NCI-H345 (cell line): ENCODE measurements at places on chromosomes 12 and 14.

DNA sequence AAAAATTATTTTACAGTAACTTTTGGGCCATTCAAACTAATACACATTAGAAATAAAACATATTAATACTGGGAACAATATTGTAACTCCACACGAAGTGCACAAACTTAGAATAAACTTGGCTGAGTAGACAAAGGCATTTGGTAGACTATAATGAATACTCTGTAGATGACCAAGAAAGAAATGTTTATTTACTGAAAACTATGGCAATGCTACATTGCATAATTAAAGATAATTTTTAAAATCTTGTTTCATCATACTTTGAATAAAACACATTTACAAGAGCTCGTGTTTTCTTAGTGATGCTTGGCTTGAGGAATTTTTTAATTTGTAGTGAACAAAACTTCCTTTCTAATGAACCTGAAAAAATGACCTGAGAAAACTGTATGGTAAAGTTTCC lies 21.3 kb downstream of the RERG start:
- no peak for DNase-seq

DNA sequence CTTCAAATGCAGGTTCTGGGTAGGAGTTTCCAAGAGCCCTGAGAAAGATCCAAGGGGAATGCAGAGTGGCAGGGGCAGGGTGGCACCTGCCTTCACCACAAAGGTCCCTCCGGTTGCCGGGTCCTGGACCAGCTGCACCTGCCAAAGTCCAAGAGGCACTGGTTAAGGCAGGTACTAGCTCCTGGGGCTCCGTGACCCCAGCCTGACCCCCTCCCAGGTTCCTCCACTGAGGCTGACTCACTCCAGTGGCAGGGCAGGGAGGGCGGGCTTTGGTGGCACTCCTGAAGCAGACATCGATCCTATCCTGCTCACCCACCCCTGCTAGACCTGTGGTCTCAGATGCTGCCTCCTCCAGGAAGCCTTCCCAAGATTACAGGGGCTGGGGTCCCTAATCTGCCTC lies 11.4 kb downstream of the RPS6KL1 start:
- DNase-seq = no peak

- DNase-seq = no peak
Observed at GRCh38 chr12:43098071-43098470, 453.9 kb downstream of the ADAMTS20 start.

DNA sequence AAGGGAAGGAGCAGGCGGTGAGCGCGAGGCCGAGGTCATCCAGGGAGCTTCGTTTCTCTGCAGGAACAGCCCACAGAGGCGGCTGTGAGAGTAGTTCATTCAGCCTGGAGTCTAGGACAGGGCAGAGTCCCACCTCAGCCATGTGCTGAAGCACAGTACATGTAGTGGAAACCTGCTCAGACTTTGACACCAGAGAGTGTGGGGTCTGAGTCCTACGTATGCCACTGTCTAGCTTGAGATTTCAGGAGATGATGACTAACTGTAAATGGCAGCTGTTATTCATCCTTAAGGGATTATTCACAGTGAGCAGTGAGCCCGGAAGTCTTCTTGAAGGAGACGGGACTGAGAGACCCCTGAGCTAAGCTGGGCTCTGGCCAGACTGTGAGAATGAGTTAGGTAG lies 938 bp upstream of the SLC6A13 start:
- DNase-seq = no peak

DNA sequence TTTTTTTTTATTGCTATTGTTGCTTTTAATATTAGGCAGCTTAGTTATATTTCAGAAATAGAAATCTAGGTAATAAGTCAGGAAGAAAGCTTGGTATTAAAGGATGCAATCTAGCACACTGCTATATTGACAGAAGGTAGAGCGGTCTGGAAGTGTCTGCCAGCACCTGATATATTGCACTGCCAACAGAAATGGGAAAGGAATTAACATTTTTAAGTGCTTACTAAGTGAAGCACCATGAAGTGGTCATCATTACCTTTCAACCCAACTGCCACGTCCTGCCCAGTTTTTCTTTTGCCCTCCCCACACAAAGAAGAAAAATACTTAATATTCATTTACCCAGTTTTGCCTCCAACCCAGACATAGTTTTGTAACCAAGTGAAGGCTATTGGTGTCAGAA lies 163.5 kb downstream of the KITLG start:
- peak; percentile 7 for DNase-seq

GRCh38 chr14:24102357-24103048 lies 8.4 kb downstream of the PCK2 start:
- DNase-seq = no peak

DNA sequence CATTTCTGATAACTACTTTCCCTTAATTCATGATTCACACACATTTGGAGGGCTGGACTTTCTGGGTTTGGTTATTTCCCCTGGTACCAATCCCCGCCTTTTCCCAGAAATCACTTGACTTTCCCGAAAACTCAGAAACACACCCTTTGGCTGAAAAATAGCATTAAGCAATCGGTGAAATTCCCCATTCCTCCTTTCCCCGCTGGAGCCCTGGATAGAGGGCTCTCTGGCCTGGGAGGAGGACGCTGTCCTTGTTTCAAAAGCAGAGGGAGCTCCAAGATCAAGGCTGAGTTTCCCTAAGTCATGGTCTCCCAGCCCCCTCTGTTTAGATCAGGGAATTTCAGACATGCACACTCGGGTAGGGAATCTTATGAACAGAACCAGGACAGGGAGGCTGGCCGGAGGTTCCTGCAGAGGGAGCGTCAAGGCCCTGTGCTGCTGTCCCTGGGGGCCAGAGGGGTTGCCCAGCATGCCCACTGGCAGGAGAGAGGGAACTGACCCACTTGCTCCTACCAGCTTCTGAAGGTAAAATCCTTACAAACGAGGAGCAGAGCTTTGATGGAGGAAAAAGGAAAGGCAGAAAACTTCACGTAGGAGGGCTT lies at the start of gene C1S:
Gene C1S, plus strand, starts transcription at position 366 of the 602 bp plus-strand sequence. CDS start 1,195 bp downstream, outside the sequence.
- DNase-seq = no peak

- no peak for DNase-seq
Observed at GRCh38 chr14:75283833-75284563, 5.4 kb downstream of the FOS start.

DNA sequence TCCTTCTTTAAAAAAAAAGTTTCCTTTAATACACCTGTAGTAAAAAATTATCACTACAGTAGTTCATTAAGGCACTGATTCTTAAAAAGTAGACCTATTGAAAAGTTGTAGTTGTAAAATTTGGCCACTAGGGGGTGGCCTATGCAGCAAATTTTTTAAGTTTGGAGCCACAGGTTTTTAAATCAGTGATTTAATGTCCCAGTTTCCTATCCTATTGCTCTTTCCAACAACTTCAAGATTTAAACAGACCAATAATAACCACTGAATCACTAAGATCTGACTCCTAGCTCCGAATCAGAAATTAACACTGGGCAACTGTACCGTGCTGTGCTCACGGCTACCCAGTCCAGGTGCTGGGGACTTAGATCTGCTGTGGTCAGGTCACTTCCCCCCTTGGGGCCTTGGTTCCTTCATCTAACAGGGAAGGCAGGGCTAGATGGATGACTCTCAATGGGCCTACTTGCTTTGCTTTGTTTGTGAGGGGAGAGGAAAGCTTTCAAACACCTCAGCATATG lies 279.3 kb downstream of the MED13L start:
- peak; percentile 16 for DNase-seq

GRCh38 chr14:58464652-58465051 lies 37.1 kb downstream of the KIAA0586 start:
- no peak for DNase-seq

DNA sequence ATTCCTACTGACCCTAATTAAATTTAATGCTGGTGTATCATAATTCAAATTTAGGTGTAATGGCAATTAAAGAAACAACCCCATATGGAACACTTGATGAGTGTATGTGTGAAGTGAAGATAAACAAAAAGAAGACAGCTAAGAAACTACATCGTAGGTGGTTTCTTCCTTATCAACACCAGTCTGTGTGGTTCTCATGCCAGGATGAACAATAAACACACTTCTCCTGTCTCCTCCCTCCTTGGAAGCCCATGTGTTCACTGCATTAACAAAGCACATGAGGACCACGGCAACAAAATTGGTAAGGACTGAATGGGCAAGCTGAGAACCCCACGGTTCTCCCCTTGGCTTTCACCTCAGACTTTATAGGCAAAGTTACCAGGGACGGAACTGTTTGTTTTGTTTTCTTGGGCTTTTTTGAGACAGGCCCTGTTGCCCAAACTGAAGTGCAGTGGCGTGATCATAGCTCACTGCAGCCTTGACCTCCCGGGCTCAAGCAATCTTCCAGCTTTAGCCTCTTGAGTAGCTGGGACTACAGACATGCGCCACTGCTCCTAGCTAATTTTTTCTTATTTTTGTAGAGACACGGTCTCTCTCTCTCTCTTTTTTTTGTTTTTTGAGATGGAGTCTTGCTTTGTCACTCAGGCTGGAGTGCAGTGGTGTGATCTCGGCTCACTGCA lies 71.0 kb downstream of the TRAFD1 start:
- no peak for DNase-seq

DNA sequence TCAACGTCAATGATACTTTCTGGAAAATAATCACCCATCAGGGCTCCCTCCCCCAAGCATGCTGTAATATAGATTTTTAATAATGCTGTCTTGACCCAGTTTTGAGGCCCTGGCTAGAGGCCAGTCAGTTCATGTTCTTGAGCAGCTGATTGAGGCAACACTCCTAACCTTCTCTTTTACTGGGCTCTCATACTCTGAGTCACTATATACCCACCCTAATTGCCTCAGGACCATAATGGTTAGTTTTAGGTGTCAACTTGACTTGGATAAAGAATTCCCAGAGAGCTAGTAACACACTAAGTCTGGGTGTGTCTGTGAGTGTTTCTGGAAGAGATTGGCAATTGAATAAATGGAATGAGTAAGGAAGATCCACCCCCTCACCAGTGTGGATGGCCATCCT lies 527.0 kb upstream of the ATP2B1 start:
- DNase-seq = no peak

GRCh38 chr12:131221957-131222328 lies 268.2 kb downstream of the ADGRD1 start:
- DNase-seq = no peak

GRCh38 chr12:118307069-118307954 lies 65.4 kb downstream of the TAOK3 start:
- DNase-seq = no peak

DNA sequence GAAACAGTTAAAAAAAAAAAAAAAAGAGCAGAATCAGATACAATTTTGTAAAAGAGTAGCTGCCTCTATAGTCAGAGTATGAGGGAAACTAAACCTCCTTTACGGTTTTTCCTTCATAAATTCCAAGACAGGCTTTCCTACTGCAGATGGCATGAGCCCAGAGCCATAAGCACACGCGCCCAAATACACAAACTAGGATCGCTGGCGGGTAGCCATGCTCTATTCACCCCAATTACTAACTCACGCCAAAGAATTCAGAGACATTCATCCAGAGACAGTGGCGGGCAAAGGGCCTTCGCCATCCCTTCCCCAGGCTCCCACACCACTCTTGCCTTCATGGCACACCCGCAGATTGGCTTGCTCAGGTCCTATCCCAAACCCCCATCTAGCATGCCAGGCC lies 48.2 kb downstream of the MOK start:
- no peak for DNase-seq

GRCh38 chr12:27934276-27934675 lies 38.3 kb downstream of the PTHLH start:
- DNase-seq = no peak

- DNase-seq = no peak
Observed at GRCh38 chr12:94722664-94723063, 72.3 kb upstream of the TMCC3 start.

DNA sequence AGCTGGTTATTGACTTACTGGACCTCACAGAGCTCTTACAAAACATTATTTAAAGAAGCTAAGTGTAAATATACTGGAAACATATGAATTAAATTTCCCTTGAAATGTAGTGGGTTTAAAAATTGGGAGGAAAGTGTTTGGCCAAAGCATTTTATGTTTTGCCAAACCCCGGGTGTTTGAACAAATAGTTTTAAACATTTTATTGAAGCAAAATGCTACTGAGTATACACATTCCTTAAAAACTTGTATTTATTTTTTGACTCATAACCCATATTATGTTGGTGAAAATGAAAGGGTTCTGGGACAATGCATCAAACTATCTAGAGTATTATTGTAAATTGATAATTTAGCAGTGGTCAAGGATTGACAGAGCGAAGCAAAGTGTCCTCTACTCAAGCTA lies 1048.5 kb downstream of the SLC6A15 start:
- no peak for DNase-seq

GRCh38 chr12:105466901-105467598 lies 136.6 kb downstream of the C12orf75 start:
- DNase-seq = no peak

- DNase-seq = no peak
Observed at GRCh38 chr12:118061873-118062843, 1.2 kb upstream of the WSB2 start.

DNA sequence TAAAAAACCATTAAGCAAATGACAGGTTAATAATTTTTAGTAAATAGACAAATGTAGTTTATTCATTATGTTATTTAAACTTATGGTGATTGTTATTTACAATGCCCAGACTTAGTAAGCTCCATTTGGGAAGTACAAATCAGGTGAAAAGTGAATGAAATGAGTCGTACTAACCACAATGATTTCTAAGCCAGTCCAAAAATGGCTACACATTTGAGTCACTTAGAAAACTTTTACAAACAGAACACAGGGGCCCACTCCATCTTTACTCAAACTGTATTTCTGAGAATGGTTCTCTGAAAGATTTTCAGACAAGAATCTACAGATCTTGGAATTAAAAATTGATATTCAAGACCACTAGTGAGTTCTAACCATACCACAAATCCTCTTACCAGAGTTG lies 653.3 kb upstream of the MIS18BP1 start:
- DNase-seq = no peak

DNA sequence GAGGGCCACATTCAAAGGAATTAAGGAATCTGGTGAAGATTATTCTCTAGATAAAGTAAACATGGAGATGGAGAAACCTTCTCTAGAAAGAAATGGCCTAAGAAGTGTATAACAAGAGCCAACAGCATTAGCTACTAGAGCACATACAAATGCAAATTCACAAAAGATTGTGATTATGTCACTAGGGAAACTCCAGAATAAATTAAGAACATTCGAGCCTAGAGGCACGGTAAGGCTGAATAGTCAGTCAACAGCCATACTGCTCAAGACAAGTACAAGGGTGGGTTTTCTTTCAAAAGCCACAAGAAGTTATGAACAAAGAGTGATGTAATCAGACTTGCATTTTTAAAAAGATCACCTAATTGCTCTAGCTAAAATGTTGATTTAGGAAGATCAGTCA lies 25.4 kb downstream of the PPP4R3A start:
- DNase-seq = no peak

GRCh38 chr12:53194973-53195372 lies 12.1 kb downstream of the ITGB7 start:
- DNase-seq = no peak

- no peak for DNase-seq
Observed at GRCh38 chr12:51905471-51906429, 1.6 kb upstream of the ACVRL1 start.

DNA sequence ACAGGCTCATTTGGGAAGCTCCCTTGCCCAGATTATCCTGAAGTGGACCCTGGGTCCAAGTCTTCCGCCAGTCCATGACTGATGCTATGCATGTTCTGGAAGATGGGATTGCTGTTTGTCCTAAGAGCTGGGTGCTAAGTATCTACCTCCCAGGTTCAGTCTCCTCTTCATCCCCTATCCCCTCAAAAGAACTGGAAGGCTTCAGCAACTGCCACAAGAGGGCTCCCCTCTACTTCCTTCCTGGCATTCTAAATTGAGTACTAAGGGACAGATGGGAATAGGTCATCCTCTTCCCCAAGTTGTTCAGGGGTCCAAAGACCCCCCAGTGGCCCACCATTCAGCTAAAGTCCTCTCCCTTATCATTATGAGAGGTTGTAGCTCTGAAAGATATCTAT lies 9.0 kb upstream of the FKBP11 start:
- no peak for DNase-seq

GRCh38 chr12:24423611-24424010 lies 474.1 kb upstream of the SOX5 start:
- DNase-seq = no peak
